Stimulated activated CD4-positive, alpha-beta T cell treated with anti-CD3 and anti-CD28 coated beads, Interleukin-1b, Interleukin-23, amount 100 ng/mL, for 48 hours (primary cell): ENCODE measurements at places on chromosomes 1 and 21.

GRCh38 chr1:60911966-60912697, 170.2 kb upstream of the NFIA start:
- DNase-seq: no peak

DNA sequence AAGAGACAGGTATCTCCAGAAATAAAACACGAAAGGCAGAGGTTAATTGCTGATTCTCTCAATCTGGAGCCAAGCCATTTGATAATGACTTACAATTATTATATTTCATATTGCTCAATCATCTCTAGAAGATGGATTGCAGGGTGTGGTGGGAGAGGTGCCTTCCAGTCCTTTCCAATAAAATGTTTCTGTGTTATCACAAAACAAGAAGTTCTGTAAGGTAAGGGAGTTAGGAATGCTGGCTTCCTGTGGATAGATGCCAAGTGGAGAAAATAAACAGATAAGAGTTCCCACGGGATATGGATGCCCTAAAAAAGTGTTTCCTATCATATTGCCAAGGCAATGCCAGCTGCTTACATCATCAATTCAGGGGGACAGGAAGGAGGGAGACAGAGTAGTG, 7.2 kb upstream of the CCN1 start:
- DNase-seq: no peak

DNA sequence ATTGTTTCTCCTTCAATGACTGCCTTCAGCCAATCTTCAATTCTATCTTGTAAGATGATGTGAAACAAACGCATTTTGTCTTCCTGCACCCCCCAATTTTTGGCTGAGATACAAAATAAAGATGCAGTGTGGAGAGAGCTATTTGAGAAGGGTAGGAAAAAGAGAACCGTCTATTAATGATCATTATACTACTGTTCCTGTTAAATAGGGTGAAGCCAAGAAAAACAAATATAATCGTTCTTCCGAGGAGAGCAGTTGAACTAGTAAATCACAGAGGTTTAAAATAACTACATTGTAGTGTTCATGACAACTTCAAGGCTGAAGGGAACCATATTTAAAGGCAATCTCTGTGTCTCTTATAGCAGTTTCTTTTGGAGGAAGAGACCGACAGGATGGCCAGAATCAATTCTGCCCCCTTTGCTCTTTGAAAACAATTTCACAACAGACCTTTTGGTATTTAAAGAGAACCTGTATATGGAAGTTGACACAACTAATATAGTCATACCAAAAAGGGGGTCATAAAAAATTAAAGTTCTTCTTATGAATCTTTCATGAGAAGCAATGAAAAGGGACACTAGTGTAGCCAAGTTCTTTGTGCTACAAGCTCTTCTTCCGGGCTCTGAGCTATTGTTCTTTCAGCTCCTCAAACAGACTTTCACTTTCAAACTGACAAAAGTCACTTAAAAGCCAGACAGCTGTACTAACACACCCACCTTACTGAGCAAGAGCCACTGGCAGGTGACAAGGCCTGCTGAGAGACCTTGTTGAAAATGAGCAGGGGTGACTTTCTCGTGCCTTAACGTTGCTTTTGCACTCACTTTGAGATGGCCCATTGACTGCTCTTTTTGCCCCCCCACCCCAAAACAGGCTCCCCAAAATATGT, 30.9 kb downstream of the PROX1 start:
- DNase-seq: no peak

GRCh38 chr21:42653231-42654061, at the start of gene PDE9A:
Gene PDE9A, plus strand, starts transcription at chr21:42653621. Its CDS starts 194 bp downstream, at chr21:42653815.
- no peak for DNase-seq

DNA sequence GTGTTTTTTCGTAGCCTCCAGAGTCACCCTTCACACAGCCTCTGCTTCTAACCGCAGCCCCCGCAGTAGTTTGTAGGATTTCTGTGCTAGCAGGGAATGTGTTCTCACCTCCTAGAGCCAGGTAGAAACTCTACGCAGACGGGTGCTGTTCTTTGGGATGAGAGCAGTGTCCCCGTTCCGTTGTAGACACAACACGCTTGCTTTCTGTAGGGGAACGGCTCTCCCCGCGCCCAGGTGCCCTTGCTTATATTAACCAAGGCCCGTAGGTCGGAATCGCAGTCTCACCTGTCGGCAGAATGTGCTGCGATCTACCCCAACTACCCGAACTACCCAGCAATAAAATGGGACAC, 111.8 kb upstream of the NBPF11 start:
- DNase-seq: no peak

GRCh38 chr1:234270093-234270492, 103.2 kb upstream of the COA6 start:
- no peak for DNase-seq

DNA sequence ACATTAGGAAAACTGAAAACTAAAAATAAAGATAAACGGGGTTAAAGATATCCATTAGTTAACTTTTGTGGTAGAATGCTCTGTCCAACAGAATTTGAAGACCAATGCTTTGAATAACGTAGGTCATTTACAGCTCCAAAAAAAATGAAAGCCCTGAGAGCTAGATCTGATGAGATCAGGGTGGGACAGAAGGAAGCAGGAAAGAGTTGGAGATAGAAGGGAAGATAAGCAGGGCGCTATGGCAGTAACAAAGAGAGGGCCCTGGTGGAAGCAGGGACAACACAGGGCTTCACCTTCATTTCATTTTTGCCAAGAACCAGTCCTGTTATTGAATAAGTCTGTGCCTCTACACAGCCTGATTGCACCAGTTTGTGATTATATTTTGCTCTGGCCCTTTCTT, 51.0 kb upstream of the RGS8 start:
- no peak for DNase-seq

GRCh38 chr1:52152572-52152971, 10.7 kb downstream of the ZFYVE9 start:
- no peak for DNase-seq

- DNase-seq: peak; percentile 33
Measured at GRCh38 chr1:200409203-200409760, 554 bp downstream of the ZNF281 start.

GRCh38 chr1:117110774-117111173, 10.8 kb downstream of the TRIM45 start:
- no peak for DNase-seq

- no peak for DNase-seq
Measured at GRCh38 chr1:5690291-5690690, 301.9 kb downstream of the NPHP4 start.

- DNase-seq: no peak
Measured at GRCh38 chr21:38384675-38385426, 113.4 kb downstream of the ERG start.

DNA sequence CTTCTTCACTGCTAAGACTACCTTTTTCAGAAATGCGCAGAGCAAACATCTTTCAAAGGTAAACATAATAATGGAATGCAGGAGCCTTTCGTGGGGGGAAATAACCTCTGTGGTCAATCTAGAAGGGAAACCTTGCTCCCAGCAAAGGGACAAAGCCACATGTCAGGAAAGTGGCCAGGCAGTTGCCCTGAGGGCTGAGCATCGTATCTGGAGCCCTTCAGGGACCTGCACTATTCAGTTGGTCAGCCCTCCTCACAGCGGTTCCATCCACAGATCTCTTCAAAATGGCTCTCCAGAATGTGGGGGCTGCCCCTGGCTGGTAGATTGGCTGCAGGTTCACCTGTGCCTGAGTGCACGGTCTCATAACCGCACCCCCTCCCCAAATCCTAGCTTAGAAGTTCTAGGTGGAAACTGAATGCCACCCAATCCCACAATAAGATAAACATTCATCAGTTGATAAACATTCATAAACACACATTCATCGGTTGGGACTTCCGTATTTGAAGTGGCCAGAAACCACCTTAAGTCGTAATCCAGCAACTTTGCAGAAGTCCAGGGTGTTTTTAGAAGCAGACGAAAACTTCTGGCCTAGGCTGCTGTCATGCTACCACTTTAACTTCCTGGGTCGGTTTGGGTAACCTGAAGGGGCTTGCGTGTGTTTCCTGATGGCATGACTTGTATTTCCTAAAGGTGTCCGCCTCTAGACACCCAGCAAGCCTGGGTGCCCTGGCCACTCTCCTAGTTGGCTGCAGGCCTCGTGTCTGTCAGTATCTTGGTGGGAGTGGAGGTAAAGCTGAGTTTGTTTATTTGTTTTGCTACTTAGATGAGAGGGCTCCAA, 50.5 kb downstream of the RASSF5 start:
- DNase-seq: peak; percentile 41

- DNase-seq: no peak
Measured at GRCh38 chr1:45647248-45648021, 23.6 kb upstream of the CCDC17 start.

DNA sequence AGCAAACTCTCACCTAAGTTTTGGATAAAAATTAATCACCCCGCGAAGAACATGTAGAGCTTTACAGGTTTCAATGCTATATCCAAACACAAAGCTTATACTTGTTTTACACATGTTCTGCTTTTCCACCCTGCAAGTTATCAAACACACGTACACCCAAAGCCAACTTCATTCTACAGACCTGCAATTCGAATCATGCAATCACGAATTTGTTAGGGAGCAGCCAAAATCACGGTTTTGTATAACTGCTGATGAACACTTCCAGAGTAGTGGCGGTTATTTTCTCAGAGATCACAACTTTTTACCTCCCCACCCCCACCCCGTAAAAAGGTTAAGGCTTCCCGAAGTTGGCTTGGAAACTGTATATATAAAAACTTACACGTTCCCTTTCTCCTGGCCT, 1.4 kb downstream of the HMGN1 start:
- no peak for DNase-seq

GRCh38 chr1:64246294-64246917, 43.0 kb downstream of the UBE2U start:
- no peak for DNase-seq

DNA sequence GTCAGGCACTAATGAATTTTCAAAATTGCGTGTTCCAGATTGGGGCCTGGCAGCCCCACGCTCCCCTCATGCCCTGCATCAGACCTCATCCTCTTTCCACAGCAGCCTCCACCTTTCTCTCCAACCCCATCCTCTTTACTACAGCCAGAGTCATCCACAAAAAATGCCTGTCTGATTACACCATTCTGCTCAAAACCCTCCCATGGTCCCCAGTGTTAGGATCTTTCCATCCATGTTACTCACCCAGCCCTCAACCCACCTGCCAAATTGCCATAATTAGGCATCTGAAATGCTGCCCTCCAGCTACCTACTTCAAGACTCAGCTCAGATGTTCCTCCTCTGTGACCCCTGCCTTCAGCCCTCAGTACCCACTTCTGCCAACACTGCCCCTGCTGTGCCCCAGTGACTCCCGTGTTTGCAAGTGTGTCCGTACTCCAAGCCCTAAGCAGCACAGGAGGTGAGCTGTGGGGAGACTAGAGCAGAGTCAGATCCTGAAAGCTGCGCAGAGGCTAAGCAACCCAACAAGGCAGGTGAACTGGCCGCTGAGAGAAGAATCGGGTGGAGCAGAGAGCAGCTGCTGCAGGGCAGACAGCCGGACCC, 715 bp upstream of the ARTN start:
- DNase-seq: no peak

GRCh38 chr1:113453771-113454083, 63.4 kb downstream of the MAGI3 start:
- no peak for DNase-seq

- DNase-seq: peak; percentile 46
Measured at GRCh38 chr21:45981151-45982091, at the start of gene COL6A1. Gene COL6A1, plus strand, starts transcription at chr21:45981770. Its CDS starts 81 bp downstream, at chr21:45981851.

DNA sequence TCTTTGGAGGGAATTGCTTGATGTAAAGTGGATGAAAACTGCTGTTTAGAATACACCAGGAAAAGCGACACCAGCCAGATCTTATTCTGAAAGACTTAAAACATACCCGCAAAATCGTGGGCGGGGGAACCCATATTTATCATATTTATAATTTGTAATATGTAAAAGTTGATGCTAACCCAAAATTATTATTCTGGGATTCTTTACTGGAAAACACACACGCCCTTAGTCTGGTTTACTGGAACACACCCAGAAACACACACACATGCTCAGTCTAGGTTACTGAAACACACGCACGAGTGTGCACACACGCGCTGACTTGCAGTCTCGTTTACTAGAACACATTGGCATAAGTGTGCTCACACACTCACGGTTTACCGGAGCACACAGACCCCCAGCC, 32.5 kb downstream of the ATP5PO start:
- DNase-seq: no peak

GRCh38 chr1:43841321-43842174, 92.1 kb upstream of the ARTN start:
- no peak for DNase-seq

DNA sequence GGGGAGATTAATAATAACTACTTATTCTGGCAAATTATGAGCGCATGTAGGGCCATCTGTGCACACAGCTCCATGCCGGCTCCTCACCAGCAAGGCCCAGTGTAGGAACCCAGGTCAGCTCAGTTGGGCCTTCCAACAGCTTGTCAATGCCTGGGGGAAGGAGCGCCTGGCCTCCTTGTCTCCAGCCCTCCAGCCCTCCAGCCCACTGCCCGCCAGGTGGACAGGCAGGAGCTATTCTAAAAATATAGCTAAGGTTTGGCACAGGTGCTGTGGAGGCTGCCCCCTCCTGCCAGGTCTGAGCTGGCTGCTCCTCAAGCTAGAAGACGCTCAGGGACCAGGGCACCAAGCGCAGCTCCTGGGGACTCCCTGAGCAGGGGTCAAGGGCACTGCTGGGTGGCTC, 85.7 kb downstream of the GRIK3 start:
- DNase-seq: no peak

DNA sequence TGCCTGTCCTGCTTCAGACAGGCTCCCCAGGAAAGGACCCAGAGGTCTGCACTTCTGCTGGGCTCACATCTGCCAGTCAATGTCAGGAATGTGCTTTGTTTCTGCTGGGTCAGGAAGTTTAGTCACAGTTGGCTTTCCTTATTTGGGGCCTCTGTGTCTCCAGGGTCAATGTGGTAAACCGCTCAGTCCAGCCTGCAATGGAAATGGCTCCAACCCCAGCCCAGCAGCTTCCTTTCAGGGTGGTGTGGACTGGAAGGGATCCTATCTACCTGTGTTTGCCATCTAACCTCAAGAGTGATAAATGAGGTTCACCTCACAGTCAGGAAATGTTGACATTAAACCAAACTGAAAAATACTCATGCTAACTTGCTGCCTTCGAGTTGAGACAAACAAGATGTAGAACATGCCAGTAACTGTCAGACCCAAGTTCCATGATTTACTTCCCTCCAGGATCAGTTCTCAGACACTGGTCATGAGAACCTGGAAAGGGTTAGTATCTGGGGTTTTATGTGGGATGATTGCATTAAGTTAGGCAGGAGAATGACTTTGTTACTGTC, 20.3 kb downstream of the ENO1 start:
- DNase-seq: no peak

DNA sequence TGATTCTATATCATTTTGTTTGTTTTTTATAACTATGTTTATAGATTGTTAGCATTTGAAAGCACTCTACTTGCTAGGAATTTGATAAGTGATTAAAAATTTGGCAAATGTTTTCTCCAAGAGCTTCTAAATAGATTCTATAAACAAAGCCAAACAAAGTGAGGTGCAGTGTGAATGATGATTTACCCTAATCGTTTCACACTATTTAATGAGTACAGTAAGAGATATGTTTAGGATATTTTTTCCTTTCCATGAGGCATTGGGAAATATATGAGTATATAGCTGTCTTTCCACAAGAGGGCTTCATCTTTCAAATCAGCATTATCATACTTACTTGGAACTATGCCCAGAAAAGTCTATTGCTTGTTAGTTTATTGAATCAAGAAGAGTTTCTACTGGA, 277.0 kb upstream of the BRINP3 start:
- no peak for DNase-seq
